ENCODE measurements at places on chromosomes 12 and 14.

DNA sequence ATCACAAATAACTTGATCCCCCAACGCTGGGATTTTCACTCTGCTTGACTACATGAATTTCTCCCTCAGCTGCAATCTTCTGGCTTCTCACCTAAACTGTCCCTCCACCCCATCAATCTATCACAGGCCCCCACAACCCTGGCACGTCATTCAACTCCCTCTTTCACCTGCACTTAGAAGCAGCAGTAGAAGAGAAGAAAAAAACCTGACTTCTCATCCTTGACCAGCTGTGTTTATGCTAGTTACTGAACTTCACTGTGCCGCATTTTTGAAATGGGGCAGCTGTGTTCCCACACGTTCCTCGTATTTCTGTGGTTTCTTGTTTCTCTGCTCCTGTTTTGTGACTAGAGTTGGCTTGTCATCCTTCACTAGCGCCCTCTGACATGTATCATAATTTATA is 35.0 kb downstream of the ITPR2 start:
- no peak for DNase-seq

DNA sequence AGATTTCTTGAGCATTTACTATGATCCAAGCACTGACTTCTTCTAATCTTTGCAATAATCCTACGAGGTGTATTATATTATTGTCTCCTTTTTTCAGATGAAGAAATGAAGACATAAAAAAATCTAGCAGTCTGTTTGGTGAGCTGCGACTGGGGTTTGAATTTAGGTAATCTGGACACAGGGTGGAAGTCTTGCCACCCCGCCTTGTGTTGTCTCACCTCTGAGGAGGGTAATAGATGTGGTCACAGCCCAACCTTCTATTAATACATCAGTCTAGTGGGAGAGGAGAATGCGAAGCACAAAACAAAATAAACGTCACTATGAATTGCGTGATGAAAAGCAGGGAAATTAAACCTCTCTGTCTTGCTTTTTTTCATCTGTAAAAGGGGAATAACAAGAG is 993.9 kb downstream of the VRK1 start:
- DNase-seq, result no peak

DNA sequence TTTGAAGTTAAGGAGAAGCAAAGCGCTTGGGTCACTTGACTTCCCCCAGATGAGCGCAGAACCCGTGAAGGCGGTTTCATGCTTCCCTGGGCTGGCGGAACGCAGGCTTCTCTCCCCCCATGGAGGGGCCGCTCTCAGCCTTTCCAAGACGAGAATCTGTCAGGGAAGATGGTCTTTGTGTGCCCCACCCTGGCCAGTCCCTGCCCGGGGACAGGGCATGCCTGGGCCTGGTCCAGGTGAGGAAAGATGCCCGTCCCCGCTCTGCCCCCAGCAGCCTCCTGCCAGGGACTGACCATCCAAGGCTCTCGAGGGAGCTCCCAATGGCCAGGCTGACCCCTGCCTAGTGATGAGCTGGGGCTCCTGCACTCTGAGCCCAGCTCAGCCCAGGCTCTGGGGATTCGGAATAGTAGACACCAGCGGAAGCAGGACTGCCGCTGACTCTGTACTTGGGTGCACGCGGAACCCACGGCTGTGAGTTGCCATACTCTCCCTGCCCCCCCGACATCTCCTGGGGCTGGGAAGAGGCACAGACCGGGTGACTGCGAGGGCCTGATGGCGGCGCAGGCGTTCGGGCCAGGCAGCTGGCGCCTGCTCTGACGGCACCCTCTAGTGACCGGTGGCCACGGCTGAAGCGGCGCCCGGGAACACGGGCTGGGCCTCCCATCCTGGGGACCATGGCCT is 142.2 kb upstream of the FKBP4 start:
- DNase-seq, result no peak

DNA sequence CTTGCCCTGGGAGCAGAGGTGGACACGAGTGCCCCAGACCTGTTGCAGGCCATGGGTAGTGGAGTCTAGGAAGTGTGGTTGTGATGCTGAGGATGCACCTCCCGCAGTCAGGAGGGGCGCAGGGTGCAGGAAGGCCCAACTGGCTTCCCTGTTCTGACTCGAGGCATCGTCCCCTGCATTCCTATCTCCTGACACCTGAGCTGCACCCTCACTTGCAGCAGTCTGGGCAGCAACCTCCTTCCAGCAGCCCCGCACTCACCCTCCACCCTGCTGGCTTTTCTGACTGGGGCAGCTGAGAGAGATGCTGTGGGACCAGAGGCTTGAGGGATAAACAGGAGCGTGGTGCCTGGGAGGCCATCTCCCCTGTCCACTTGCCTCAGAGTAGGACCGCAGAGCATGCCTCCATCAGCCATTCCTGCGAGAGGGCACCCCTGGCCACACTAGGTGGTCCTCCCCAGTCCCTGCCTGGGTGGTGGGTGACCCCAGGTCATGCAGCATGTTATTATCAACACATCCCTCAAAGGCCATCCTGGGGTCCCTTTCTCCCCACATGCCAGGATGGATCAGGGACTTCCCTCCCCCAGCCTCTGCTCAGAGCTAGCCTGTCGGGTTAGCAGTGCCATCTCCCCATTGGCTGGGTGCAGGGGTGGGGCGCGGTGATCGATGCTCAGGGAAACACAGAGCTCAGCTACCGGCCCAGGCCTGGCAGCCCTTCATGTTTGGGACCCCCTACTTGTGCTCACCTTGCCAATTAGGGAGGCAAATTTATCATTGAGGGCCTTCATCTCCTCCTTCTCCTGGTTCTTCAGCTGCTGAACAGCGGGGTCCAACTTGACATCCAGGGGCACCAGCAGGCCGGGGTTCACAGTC is 719 bp downstream of the KRT80 start:
- peak; percentile 81 for DNase-seq

DNA sequence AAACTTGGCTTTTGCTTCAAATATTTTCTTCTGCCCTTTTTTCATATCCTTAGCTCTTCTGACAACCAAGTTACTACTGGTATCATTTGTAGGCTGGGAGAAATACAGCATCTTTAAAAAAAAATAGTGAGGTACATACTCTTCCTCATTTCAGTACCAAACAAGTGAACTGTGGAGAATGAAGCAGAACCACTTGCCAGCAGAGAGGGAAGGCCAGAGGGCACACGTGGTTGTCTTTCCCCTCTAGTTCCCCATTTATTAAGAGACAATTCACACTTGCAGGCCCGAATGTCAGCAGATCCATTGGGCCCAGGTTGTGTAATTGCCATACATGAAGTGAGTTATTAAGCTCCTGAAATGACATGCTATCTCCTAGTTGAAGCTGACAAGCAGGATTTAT is 3.2 kb downstream of the SUSD6 start:
- DNase-seq, result no peak

- DNase-seq, result no peak
Measured at GRCh38 chr12:64389154-64389553, 1.4 kb downstream of the C12orf56 start.

DNA sequence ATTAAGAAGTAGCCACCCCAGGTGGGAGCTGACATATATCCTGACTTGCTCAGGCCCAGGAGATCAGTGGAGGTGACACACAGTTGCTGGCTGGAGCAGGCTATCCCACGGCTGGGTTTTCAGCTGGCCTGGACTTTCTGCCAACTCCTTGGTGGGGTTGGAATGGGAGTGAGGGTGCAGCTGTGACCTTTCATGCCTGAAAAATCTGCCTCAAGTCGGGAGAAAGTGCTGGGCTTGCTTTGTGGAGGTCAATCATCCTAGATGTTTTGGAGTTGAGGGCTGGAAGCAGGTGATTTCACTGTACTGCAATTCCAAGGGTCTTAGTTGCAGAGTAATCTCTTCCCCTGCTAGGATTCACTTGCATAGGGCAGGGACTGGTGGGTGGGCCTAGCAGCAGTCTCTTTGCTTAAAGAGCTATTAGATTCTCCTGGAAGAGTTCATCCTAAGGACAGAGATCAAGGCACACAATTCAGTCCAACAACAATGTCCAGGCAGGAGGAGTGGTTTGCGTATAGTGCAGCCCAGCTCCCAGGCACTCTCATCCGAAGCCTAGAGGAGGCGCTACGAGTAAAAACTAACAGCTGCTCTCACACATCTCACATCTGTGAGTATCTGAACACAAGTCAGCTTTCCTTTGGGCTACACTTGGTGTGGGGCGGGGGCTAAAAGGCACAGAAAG is 98.1 kb downstream of the GAS2L3 start:
- no peak for DNase-seq

DNA sequence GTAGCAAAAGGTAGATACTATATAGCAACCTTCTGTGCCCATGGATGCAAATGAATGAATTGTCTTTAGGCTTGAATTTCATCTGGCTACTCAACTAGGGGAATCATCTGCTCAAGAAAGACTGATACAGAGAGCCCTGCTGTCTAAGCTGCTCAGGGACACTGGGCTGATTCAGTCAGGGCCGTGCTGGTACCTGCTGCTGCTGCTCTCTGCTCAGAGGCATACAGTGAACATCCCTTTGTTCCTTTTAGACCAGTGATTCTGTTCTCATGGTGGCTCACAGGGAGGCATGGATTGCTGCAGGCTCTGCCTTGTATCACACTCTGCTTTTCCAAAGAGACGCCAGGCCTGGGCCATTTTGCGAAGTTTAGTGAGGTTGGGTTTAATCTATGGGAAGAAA is 14.1 kb downstream of the EIF2B2 start:
- no peak for DNase-seq

DNA sequence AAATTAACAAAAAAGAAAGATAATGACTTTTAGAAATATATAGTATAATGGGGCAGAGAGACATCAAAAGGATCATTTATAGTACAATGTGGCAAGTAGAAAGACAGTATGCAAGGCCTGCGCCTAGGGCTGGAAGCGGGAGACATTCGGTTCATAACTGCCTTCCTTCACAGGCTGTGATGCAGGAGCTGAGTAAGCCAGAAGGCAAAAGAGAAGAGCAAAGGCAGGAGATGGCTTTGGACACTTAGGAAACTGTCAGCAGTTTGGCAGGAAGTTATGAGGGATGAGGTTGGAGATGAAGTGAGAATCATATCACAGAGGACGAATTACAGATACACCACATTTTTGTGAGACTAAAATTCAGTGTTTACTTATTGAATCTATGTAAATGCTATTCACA is 97.8 kb downstream of the EPS8 start:
- DNase-seq, result no peak

- DNase-seq, result no peak
Measured at GRCh38 chr14:55412676-55413075, 1.0 kb upstream of the ATG14 start.

GRCh38 chr12:28711421-28711820 is 437.7 kb upstream of the FAR2 start:
- no peak for DNase-seq

- DNase-seq, result no peak
Measured at GRCh38 chr12:123164222-123164621, 13.3 kb upstream of the PITPNM2 start.

- no peak for DNase-seq
Measured at GRCh38 chr12:124125203-124125871, 152.3 kb downstream of the ZNF664 start.

DNA sequence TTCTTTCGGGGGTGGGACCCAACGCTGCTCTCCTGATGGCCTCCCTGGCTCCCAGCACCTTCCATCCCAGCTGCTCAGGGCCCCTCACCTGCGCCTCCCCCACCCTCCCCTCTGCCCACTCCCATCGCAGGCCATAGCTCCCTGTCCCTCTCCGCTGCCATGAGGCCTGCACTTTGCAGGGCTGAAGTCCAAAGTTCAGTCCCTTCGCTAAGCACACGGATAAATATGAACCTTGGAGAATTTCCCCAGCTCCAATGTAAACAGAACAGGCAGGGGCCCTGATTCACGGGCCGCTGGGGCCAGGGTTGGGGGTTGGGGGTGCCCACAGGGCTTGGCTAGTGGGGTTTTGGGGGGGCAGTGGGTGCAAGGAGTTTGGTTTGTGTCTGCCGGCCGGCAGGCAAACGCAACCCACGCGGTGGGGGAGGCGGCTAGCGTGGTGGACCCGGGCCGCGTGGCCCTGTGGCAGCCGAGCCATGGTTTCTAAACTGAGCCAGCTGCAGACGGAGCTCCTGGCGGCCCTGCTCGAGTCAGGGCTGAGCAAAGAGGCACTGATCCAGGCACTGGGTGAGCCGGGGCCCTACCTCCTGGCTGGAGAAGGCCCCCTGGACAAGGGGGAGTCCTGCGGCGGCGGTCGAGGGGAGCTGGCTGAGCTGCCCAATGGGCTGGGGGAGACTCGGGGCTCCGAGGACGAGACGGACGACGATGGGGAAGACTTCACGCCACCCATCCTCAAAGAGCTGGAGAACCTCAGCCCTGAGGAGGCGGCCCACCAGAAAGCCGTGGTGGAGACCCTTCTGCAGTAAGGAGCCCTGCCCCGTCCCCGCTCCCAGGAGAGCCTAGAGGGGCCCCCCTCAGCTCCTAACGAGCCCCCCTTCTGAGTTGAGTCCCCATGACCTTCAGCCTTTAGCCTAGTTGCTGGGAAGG is at the start of gene HNF1A:
Gene HNF1A (plus strand): TSS at position 248 of the 924 bp plus-strand sequence. CDS start 226 bp downstream, at position 474.
- no peak for DNase-seq

DNA sequence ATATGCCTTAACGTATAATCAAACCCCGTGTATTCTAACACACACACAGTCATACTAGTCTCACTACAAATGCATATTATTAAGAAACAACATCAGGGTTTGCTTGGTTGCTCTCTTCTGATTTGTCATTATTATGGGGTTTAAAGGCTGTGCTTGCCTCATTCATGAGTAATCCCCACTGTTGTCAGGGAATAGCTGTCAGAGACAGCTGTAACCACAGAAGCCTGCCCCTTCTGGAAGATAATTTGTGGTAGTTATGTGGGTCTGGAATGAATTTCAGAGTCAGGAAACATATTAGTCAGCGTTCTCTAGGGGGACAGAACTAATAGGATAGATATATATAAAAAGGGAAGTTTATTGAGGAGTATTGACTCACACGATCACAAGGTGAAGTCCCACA is 456.9 kb upstream of the TMEM132C start:
- no peak for DNase-seq

DNA sequence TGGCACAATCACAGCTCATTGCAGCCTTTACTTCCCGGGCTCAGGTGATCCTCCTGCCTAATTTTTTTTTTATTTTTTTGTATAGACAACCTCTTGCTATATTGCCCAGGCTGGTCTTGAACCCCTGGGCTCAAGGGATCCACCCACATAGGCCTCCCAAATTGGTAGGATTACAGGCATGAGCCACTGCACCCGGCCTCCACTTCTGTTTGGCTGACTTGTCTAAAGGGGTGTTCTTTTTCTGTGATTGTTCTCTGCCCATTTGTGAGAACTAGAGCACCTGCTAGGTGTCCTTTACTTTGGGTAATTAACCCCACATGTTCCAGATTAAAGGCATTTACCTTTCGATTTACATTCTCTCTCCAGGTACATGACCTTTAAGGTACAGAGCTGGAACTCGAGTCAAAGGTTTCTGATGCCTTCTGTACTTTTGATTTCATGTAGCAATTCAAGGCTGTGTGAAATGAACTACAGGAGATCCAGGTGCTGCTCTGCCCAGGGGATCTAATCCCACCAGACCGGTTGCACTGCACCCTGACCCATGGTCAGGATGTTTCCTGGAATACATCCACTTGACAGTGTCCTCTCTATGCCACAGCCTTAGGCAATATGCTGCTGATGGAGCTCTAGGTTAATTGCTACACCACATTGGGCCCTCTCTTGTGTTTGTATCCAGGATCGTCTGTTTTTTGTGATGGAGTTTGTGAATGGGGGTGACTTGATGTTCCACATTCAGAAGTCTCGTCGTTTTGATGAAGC is 163.6 kb downstream of the PRKCH start:
- DNase-seq, result no peak
